SK-N-MC (cell line): ENCODE measurements at places on chromosomes 2 and 18.

DNA sequence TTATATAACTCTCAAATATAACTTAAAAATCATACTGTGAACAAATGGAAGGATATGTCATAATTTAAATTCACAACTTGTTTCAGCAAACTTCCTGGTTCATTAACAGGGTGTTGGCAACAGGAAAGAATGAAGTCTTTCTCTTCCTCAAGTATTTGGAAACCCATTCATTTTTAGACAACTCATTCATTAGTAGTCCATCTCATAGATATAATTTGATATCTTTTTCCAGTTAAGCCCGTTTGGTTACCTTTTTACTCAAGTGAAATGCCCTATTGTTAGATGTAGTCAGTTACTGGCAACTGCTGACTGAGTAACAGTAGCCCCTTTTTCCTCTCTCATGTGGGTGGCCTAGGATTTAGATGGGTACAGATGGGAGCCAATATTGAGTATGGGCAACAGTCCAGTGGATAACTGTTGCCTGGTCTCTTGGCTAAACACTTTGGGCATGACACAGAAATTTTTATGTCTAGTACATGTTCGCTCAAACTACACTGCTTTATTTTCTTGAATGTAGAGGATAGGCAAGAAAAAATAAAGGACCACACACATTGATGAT is 4.6 kb upstream of the UGP2 start:
- DNase-seq: no peak

GRCh38 chr2:44700824-44701223 is 240.7 kb upstream of the SIX3 start:
- no peak for DNase-seq

DNA sequence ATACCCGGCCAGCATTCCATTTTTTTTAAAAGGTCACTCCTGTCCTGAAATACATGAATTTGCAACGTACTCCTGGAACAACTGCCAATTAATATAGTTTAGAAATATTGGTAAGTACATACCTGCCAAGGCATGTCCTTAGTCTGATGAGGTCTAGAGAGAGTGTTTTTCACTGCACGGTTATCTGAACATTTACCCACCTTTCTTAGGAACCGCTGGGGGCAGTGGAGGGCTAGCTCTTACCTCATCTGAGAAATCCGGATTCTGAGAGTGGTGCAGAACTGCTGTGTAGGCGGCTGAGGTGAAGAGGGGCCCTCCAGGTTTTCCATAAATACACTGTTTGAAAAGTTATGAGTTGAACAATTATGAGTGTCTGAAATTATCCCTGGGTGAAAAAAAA is 133.1 kb upstream of the CCDC195 start:
- DNase-seq: no peak

DNA sequence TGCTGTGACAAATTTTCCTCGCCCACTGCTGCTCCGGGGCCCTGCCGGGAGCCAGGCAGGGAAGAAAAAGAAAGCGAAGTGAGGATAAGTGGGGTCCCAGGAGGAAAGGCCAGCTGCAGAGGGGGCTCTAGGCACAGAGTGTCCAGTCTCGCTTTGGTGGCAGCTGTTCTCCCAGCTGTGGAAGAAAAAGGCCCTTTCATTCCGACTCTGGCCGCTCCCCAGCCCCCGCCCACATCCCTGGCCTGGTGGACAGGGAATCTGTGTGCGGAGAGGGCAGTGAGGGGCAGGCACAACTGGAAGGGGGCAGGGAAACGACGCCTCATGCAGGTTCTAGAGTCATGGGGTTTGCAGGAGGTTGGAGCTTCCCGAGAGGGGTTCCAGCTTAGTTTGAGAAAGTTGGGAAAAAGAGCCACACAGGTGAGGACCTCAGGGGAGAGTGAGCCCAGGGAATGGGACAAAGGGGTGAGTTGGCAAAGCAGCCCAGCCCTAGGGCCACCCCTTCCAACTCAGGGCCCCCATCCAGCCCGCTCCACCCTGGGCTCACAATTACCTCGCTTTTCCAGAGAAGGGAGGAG is 1.8 kb downstream of the RTKN start:
- DNase-seq: no peak

DNA sequence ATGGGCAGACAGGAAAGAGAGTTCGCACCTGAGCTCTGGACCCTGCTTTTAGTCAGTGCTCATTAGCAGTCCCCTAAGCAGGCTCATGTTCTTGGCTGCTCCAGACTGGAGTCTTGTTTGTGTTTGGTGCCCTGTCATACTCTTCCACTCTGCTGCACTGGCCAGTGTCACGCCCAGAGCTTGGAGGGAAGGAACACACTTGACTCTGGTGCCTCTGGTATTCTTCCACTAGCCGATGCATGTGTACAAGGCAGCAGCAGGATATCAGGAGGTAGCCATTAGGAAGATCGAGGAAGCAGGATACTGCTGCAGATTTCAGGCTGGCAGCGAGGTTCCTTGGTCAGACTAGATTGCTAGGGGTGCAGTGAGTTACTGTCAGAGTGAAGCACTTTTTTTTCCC is 81.4 kb upstream of the B3GNT2 start:
- DNase-seq: no peak

GRCh38 chr18:13672657-13673056 is 53.7 kb downstream of the FAM210A start:
- DNase-seq: no peak
